Activated CD4-positive, CD25-positive, alpha-beta regulatory T cell treated with anti-CD3 and anti-CD28 coated beads, Interleukin-2, amount 50 U/mL, for 16 hours (primary cell): ENCODE measurements at places on chromosomes 3 and 15.

DNA sequence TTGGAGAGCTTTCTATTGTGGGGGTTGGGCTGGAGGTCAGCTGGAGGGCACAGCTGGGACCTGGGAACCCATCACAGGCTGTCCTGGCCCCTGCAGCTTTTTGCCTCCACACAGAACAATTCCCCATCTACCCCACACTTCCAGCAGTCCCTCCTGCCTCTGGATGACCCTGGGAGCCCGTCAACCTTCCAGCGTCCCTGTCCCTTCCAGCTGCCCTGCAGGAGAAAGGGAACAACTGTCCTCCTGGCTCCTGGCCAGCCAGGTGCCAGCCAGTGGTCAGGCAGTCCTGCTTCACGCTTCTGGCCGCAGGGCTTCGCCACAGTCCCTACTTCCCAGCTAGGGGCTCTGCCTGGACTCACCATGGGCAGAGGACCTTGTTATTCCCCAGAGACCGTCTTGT lies 27.2 kb downstream of the LINGO1 start:
- DNase-seq, result no peak

GRCh38 chr3:127791221-127791913 lies 30.9 kb downstream of the MGLL start:
- DNase-seq, result no peak

DNA sequence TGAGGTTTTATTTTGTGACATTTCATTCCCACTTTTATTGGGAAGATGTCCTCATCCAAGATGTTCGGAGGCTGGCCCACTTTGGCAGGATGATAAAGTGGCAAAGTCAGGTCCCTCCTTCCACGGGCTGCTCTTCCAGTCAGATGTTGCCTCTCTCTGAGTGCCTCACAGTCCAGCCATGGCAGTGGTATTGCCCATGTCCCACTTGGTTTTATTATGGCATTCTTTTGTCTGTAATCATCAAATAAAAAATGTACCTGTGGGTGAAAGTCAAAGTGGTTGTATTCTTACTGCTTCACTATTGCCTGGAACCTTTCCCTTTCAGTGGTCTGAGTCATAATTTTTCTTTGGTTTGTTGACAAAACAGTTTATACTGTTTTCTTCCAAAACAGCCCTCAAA lies 20.2 kb downstream of the ARNT2 start:
- DNase-seq, result no peak

DNA sequence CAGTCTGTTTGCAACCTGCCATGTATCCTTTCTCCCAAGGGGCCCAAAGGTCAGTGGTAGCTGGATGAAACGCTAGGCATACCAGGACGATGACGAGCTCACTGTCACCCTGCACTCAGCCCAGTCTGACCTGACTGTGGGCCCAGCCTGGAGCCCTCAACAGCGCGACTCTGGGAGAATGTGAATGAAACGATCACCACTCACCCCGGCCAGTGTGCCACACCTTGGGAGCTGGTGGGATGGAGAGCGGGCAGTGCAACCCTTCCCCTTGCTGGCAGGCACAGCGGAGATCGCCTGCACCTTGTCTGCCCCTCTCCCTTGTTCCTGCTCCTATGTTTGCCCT lies 27.2 kb downstream of the SRPRB start:
- no peak for DNase-seq

- no peak for DNase-seq
Observed at GRCh38 chr3:80285388-80285787, 517.6 kb upstream of the ROBO1 start.

DNA sequence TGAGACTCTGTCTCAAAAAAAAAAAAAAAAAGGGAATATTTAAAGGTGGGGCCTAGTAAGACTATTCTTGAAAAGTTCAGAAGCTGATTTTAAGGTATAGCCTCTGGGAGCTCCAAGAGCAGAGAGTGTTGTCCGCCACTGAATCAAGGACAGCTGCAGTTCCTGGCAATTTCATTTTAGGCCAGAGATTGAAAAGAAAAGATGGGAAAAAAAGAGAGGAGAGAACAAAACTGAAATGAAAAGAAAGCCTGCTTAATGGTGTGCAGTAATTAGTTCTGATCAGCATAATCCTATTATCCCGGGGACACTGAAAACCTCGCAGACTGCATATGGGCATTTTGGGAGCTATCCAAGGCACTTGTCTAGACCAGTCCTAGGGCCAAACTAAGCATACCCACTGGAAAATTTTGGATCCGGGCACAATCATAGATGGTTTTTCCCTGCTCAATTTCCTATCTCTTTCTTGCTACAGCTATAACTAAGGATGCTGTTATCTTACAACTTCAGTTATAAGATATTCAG lies 43.2 kb downstream of the EHHADH start:
- no peak for DNase-seq

DNA sequence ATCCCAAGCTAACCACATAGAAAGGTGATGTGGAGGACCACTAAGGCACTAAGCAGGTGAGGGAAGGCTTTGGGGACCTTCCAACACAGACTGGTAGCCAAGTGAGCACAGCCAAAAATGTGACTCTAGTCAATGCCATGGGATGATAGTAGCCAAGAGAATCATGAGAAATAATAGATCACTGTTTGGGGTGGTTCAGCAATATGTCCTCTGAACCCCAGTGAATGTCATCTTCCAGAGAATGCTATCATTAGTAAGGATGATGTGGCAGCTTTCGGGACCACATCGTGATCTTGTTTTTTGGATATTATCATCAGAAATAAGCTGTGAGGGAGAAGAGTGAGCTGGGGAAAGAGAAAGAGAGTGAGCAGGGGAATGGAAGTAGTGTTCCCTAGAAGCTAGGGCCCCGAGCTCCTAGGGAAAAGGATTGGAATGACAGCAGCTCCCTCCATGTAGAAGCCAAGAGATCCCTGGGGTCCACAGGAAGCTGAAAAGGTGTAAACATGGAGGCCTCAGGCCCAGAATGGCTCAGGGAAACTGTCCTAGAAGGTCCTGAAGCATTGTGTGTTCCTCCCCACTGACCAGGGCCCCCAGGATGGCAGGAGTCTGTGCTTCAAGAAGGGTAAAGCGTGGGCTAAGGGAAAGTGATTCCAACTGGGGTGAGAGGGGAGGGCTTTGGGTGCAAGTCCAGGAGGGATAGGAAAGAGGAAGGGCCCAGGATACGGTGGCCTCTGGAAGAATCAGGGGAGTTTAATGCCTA lies 56.6 kb upstream of the KLF13 start:
- DNase-seq, result no peak

DNA sequence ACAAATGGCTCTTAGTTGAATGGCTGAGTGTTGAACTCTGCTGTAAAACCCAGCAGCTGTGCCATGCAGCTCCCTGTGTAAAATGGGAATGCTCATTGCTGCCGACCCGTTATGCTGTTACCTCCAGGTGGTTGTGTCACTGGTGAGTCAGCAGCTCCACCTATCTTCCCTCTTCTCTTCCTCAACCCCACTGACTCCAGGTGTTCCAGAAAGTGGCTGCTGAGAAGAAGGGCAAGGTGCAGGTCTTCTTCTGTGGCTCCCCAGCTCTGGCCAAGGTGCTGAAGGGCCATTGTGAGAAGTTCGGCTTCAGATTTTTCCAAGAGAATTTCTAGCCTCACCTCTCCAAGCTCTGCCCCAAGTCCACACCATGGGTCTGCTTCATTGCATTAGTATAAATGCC lies 41.9 kb downstream of the NOX5 start:
- DNase-seq, result no peak

DNA sequence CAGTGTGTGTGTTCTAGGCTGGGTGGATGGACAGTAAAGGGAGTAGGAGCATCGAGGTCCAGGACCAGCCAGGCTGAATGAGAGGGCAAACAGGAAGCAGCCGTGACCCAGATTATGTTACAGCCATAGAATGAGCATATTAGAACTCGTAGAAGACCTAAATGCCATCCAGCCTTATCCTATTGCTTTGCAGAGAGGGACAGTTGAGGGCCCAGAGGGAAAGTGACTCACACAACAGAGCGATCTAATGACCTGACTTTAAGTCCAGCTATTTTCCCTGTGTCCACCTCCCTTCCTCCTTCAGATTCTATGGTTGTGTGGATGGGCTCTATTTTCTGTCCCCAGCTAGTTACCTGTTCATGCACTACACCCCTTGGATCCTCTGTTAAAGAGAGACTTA lies 634.1 kb upstream of the TBL1XR1 start:
- no peak for DNase-seq

- DNase-seq, result no peak
Observed at GRCh38 chr3:160180581-160181216, 44.5 kb upstream of the C3orf80 start.

DNA sequence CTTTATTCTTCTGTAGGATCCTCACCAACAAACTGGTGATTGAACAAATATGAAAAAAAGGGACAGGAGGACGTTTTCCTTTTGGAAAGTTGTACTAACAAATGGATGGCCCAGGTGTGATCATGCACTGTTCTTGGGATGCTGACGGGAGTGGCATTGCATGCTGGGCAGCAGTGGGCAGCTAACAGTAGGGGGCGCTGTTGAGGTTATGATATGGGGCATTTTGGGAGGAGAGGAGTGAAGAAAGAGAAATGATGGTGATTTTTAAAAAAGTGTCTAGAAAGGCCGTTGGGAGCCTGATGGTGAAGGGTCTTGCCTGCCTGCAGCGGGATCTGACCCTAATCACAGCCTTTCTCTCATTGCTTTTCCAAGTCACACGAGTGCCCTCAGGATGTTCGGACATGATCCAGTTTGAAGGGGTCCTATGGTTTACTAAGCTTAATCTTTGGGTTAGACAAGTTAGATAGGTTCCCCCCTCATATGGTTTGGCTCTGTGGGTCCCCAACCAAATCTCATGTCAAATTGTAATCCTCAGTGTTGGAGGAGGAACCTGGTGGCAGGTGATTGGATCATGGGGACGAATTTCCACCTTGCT lies 46.2 kb upstream of the PRTG start:
- DNase-seq, result peak; percentile 21

- DNase-seq, result no peak
Observed at GRCh38 chr3:16665282-16665741, 60.1 kb upstream of the DAZL start.

- DNase-seq, result no peak
Observed at GRCh38 chr15:85687329-85687728, 107.4 kb downstream of the KLHL25 start.

- DNase-seq, result no peak
Observed at GRCh38 chr15:51620641-51621040, 1.9 kb downstream of the DMXL2 start.

DNA sequence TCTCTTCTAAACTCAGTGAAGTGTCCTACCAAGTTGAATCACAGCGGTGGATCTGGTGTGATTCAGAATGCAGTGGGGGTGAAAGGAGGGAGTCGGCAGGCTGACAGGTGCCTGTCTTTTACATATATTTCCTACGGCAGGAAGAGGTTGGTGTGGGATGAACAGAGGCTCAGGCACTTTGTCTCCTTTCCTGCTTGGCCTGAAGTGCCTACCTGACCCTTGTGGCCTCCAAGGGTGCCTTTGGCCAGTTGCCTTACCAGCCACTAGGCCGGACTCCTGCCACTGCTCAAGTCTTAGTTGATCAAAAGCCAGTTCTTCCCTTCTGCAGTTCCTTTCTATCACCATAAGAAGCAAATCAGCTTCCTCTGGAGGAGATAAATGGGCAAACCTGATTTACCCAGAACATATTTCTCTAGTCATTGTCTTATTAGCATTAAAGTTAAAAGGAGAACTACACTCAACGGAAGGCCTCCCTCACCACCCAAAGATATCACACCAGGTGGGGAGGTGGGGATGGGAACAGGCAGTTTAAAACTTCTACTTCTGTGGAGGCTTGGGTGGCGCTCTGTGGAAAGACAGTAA lies 52.1 kb downstream of the CRTC3 start:
- no peak for DNase-seq

DNA sequence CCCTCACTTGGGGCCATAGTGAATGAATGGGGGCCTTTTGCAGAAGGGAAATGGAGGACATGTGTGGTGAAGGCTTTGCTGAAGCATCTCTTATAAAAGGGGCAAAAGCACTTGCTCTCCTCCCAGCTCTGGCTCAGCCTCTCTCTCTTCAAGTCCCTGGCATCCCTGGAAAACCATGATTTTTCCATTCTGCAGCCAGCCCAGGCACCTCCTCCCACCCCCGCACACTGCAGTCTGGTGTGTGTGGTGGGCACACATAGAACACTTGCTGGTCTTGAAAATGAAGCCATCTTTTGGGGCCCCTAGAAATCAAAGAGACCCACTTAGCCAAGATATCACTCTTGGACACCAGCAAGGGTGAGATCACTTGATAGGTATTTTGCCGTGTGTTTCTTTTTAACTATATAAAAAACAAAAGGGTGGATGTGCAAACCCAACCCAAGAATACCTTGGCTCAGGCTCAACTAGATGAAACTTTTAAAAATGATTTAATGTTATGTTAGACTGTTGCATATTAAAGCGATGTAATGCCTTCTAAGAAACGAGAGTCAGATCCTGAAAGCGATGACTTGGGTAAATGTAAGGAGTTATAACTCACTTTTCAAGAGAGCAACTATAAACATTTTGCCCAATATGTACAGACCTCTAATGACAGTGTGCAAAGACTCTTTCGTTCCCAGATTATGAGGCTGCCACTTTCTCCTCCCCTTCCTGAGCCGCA lies 16.4 kb upstream of the ALDH1A3 start:
- no peak for DNase-seq

- no peak for DNase-seq
Observed at GRCh38 chr3:168220556-168220955, 124.8 kb upstream of the GOLIM4 start.

DNA sequence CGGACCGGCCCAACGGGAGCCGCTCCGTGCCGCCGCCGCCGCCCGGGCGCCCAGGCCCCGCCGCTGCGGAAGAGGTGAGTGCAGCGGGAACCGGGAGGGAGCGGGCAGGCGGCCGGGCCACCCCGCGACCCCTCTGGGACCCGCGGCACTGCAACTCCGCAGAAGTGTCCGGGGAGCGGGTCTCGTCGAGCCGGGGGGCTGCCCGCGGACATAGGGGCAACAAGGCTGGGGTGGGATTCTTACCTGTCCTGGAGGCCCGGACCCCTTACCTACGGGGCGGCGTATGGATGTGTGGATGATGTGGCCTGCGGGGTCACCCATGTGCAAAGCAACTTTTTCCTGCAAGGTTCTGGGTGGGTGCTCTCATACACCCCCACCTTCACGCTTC lies 361 bp downstream of the SEMA3F start:
- no peak for DNase-seq

GRCh38 chr3:29972320-29972993 lies 633.9 kb upstream of the TGFBR2 start:
- DNase-seq, result no peak
